Activated CD8-positive, alpha-beta memory T cell treated with anti-CD3 and anti-CD28 coated beads, Interleukin-2, amount 50 U/mL, for 4 hours (primary cell): ENCODE measurements at places on chromosomes 4 and X.

DNA sequence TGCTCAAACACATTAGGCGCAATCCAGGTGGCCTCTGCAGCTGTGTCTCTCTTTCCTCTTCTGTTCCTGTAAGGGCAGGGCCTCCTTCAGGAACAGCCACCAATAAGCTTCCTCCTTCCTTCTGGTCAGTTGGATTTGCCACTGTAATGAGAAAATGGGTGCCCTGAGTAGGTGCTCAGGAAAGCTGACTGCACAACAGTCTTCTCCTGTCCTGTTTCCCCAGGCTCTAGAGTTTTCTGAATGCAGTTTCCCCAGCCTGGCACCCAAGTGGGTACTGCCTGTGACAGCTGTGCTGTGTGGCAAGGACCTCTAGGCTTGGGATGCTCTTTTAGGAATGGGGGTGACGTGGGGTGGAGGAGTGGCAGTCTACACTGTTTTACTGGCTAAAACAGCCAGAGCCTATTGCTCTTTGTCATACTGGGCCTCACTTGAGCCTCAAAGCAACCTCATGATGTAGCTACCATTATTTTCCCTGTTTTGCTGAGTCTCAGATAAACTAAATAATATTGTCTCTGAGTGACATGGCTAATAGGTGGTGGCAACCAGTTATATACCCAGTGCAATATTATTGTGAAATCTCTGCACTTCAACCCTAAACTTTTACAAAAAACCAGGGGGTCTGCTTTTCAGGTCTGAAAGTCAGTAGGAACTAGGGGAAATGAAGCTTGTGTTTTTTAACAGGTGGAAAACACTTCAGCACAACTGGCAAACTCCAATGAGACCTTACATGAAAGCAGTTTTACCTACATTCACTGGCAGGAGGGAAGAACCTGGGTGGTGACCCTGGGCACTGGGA is 1.2 kb downstream of the CXCL2 start:
- no peak for DNase-seq

- no peak for DNase-seq
Observed at GRCh38 chrX:16664074-16664473, 14.1 kb downstream of the S100G start.

DNA sequence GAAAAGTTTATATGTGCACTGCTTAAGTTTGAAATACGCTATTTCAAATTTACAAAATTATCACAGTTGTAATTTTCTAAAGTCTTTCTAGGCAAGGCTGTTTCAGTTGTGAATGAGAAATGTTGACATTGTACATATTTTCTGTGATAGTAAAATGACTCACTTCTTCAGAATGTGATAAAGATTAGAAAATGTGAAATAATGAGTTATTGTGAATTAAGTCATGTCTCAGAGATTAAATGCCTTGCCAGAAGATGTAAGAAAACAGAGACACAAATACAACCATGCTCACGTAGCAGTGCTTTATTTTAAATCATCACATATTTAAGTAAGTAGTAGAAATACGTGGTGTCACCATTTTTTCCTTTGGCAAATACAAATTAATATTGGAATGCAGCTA is 768 bp downstream of the CLCN4 start:
- DNase-seq, result no peak

GRCh38 chrX:153633048-153633447 is 14.0 kb upstream of the DUSP9 start:
- DNase-seq, result no peak

- DNase-seq, result no peak
Observed at GRCh38 chr4:86955888-86956451, 21.2 kb downstream of the AFF1 start.
